ENCODE measurements at places on chromosomes 2 and 18.
A peak's percentile ranks its signal among the peaks of the same experiment; 100 is the strongest.

- DNase-seq: no peak
These were observed 52.3 kb downstream of the BAZ2B start for GRCh38 chr2:159564081-159564480.

DNA sequence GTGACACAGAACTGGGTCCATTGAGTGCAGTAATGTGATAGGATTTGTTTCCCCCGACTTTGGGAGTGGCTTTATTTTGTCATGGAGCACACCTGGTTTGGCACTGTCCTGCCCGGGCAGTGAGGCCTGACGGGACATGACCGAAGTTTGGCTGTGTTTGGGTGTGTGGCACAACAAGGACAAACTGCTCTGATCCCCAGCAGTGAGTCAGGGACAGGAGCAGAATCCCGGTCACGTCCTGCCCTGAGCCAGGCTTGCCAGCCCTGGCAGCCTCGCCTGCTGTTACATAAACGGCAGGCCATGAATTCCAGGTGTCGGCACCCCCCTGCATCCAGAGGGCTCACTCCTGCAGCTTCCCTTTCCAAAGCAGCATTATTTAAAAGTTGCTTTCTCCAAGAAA is 45.7 kb downstream of the IMPA2 start:
- no peak for DNase-seq

DNA sequence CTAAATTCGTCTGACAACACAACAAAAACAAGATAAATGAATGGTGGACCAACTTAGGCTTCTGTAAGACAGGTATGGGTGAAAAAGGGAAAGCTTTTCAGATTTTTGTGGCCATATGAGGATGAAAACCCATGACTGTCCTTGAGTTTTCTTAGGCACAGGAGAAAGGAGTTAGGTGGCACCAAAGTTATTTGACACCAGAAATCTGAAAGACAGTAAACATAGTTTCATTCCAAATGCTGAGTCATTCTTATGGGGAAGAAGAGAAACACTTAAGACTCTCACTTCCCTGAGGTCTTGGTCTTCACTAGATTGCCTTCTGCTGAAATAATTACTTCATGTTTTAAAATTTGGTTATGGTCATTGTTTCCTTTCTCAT is 5.2 kb upstream of the GPD2 start:
- no peak for DNase-seq

GRCh38 chr2:134136731-134137130 is 117.1 kb upstream of the MGAT5 start:
- no peak for DNase-seq

DNA sequence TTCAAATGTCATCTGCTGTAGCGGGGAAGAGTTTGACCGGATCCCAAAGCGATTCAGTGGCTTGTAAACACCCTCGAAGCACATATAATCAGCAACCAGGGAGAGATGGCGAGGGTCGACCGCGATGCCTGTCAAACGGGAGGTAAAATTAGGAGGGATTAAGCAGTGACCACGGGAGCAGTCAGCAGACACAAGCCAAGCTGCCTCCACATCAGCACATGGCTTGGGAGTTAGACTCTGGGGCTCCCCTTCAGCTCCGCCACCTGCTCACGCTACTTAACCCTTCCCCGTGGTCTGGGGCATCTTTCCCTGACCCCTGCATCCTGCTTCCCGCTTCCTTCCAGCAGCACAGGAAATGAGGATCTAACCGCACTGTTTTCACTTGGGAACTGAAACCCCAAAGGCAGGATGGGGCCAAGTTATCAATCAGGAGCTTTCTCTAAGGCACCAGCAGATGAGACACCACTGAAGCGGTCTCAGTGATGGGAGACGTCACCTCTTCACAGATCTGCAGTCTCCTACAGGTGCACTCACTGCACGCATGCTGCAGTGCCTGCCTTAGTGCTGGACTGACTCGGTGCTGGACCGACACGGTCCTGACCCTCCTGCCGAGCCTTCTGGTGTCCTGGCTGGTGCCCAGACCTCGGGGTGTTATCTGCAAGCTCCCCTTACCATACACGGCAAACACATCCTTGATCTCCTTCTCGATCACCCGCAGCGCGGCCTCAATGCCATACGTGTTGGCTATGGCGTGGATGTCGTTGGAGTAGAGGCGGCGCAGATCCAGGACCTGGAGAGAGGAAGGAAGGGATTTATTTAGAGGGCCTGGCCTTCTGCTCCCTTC is 77.5 kb downstream of the POLR1A start:
- no peak for DNase-seq

- no peak for DNase-seq
These were observed 181.4 kb downstream of the BARD1 start for GRCh38 chr2:214628091-214628490.

DNA sequence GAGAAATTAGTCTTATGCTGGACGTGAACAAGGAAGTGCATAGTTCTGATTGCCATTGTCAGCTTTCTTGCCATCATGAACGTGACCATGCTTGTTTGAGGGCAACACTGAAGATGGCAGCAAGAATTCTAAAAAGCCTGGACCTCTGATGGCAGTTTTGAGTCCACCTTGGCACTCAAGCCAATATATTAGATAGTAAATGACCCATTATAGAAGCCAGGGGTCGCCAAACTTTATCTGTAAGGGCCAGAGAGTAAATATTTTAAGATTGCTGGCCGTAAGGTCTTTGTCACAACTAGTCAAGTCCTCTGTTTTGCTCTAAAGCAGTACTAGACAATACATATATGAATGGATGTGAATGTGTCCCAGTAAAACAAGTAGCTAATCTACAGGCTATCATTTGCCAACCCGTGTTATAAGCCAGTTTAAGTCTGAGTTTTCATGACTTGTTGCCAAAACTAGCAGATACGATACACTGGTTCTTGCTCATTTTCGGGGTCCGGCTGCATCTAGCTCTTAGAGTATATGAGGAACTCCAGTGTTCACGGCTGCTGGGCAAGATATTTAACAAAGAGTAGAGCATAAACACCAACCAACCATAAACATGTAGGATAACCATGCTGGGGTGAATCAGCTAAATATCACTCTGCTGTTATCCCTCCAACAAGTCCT is 73.1 kb upstream of the PELI1 start:
- DNase-seq: no peak

DNA sequence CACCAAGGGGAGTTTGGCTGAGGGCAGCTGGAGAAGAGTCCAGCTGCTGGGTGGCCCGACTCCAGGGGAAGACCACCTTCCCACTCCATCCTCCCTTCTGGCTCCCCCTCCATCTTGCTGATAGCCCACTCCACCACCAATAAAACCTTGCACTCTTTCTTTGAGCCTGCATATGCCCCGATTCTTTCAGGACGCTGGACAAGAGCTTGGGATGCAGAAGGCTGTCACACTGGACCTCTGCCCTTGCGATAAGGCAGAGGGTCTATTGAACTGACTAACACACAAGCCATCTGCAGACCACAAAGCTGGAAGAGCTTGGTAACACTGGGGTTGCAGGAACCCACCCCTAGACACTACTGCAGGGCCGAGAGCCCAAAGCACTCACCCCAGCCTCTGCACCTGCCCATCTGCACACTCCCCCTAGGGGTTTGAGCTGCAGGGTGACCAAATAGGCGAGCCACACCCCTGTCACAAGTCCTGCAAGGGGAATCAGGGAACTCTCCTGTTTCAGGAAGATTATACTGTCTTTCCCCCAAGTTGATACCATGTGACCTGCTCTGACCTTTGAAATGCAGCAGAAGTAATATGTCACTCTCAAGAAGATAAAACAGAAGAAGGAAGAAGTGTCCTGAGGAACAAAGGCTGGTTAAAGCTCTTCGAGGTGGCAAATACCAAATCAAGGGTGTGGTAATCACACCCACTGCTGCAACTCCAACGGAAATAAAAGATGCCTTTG is 70.5 kb downstream of the SMAD4 start:
- DNase-seq: no peak

GRCh38 chr2:42371611-42372473 is 10.8 kb upstream of the COX7A2L start:
- DNase-seq: no peak

- no peak for DNase-seq
These were observed 125.6 kb upstream of the CDC42EP3 start for GRCh38 chr2:37797081-37797480.

GRCh38 chr2:184316921-184317320 is 281.4 kb upstream of the ZNF804A start:
- DNase-seq: no peak

DNA sequence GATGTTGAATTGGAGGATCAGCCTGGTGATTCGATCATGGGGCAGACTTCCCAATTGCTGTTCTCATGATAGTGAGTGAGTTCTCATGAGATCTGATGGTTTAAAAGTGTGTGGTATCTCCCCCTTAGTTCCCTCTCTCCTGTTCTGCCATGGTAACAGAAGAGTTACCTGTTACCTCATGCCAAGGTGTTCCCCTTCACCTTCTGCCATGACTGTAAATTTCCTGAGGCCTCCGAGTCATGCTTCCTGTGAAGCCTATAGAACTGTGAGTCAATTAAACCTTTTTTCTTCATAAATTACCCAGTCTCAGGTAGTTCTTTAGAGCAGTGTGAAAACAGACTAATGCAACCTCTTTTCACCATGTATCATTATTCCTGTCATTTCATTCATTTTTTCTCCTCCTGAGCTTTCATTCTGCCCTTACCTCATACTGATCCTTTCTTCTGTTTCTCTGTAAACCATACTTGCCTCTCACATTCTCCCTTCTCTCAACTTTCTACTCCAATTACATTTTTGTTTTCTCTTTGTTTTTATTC is 22.0 kb downstream of the STARD6 start:
- DNase-seq: no peak

DNA sequence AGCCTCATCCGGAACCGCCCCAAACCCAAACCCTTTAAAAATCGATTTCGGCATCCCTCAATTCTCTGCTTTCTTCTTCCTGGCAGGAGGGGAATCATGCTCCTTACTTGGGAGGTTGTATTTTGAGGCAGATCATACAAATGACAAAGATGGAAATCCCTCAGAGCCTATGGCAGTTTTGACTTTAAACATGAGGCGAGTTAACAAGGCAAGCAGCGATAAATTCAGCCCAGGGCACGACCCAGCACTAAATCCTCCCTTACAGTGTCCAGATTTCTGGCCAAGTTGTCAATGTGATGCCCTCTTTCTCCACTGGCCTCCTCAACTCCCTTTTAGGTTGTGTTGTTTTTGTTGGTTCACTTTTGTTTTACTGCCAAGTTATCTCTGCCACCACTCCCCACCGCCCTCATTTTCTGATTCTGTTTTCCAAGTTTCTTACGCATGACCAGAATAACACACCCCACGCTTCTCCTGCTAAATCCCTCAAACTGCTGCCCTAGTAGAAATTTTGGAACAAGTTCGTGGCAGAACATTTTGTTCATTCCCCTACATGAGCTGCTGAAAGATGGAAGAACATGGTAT is 68.3 kb downstream of the CTAGE1 start:
- no peak for DNase-seq

DNA sequence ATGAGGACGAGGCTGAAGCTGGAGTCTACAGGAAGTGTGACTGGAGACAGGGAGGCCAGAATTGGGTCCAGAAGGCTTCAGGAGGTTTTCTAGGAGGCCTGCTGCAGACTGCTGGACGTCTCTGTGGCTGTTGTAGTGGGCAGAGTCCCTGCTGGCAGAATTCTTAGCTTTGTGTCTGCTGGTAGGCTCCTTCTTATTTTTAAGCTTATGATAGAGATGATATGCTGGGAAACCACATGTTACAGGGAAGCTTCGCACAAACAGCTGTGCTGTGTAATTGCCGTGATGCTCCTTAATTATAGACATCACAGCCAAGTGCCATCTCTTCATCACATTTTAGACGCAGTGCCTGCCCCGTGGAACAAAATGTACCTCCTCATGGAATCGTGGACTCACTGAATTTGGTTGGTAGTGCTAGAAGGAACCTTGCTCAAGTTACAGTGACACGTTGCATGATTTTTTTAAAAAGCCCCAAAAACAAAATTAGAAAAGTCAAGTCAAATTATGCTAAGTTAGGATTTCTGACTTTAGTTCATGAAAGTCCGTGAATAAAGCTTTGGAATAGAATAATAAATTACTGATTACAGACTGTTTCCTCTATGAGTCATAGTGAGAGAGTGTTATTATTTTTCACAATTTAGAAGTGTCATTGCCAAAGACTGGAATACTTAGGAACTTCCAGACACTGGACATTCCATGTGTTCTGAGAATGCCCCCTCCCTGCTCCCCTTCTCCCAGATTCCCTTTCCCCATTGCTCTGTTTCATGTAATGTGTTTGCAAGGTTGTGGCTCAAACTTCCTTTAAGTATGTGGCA is 144.1 kb downstream of the FHOD3 start:
- DNase-seq: peak; percentile 46

GRCh38 chr18:55819448-55819847 is 231.5 kb upstream of the TCF4 start:
- DNase-seq: no peak

- no peak for DNase-seq
These were observed 81.4 kb downstream of the MTCL1 start for GRCh38 chr18:8786483-8787370.

DNA sequence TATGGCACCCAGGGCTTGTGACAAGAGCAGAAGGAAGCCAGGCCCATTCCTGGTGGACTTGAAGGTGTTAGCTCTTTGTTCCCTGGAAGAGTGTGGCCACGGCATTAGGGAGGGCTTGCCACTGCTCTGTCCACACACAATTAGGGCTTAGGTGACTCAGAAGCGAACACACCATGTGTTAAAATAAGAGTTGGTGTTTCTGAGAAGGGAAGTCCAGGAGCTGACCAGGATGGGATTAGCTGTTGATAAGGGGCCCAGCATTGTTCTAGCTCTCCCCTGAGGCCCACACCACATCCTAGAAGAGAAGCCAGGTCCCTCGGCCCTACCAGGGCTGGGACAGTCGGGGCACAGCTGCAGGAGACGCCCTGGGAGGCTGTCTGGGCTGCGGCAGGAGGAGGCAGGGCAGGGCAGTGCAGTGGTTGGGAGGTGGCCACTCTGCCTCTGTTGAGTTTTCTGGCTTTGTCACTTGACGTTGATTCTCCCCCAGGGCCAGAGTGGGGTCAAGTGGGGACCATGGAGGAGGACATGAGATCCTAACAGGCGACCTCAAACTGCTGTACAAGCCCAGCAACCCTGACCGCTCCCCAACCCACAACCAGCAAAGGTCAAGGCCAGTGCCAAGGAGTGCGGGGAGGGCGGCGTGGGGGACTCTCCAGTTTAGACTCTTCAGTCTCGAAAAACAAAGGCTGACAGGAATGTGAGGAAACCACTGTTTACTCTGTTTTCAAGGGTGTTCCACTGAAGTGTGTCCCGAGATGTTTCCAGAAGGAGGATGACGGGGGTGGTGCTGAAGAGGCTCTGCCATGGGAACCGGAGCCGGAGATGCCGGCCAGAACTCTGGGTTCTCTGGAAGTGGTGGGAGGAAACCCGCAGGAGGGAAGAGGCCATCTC is 16.8 kb downstream of the GNLY start:
- no peak for DNase-seq

- DNase-seq: no peak
These were observed 830.8 kb upstream of the SLC39A10 start for GRCh38 chr2:194826241-194826640.

- no peak for DNase-seq
These were observed 83.7 kb upstream of the MBOAT2 start for GRCh38 chr2:9087121-9087681.

GRCh38 chr2:156088587-156088986 is 243.9 kb downstream of the NR4A2 start:
- DNase-seq: no peak

Data from muscle of back (tissue), 13 donors.